SW480 (cell line): ENCODE measurements at places on chromosomes 3 and 15.

- no peak for DNase-seq
Observed at GRCh38 chr3:171385086-171385485, 75.1 kb downstream of the TNIK start.

DNA sequence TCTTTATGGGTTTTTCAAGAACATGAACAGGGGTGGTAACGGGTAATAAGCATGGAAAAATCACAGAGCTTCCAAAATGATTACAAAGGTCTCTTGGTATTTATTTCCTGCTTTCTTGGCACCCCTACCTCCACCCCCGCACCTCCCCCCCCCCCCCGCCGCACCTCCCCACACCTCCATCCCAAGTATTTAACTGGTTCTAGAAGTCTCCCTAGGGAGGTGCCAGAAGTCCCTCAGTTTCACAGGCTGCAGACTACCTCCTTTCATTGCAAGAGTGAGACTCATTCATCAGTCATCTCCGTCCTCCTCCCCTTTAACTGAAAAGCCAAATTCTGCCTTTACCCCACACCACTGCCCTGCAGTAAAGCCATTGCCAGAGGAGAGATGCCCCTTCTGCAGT is 169.4 kb downstream of the ALDH1A2 start:
- no peak for DNase-seq

GRCh38 chr3:31748281-31748932 is 215.7 kb downstream of the STT3B start:
- no peak for DNase-seq

- no peak for DNase-seq
Observed at GRCh38 chr3:190340071-190340470, 17.8 kb upstream of the CLDN1 start.

DNA sequence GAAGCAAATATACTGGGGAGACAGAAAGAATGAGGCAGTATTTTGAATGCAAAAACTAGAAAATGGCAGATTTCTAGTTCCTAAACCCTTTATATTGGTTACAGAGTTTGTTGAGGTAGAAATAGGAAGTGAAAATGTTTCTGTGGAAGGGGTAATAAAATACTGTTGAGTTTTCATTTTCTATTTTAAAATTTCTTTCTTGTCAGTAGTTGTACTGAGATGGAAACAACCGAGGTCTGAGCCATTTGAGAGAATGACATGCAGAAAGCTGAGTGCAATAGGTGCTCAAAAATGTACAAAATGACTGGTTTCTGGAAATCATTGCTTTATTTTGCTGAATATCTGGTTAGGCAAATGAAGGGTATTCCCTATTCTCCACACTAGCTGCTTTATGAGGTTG is 361.4 kb downstream of the CHL1 start:
- no peak for DNase-seq

DNA sequence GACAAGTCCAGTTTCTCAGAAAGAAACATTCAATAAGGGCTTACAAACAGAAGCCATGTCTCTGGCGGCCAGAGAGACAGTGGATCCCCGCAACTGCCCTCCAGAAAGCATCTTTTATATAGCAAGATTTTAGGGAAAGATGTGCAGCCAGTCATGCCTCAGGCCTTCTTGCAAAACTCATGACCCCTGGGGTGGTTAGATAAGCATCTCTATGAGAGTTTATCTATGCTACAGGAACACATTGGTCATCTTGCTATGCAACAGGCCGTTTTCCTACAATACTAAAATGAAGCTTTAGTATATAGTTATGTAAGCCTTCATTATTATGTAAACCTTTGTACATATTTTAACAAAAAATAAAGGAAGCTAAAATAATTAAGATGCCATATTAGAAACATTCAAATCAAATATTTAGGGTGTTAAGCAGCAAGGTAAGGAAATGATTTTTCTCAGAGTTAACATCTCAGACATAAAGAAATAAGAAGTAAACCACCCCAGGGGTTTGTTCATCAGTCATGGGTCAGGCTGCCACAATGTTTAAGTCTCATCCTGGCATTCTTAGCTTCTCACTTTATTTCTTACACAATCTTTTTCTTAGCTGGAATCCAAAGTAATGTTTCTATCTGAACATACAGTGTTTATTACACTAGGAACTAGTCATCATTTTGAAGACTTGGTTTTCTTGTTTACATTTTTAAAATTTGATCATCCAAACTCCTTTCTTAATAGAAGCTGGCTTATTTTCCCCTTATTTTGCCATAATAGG is 6.3 kb upstream of the FSIP1 start:
- no peak for DNase-seq

DNA sequence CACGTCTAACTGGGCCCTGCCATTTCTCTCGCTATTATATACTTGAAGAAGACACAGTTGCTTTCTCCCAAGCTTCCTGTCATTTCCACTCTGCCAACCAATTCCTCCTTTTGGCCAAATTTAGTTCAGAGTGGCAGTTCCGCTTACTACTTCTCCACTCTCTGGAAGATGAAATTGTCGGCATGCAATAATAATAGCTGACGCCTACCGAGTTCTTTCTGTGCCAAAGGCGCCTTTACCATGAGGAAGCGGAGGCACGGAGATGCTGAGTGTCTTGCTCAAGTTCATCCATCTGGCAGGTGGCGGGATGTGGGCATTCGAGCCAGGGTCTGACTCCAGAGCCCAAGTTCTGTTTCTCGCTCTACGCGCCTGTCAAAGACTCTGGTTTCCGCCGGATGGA is 14.6 kb upstream of the NRROS start:
- no peak for DNase-seq

DNA sequence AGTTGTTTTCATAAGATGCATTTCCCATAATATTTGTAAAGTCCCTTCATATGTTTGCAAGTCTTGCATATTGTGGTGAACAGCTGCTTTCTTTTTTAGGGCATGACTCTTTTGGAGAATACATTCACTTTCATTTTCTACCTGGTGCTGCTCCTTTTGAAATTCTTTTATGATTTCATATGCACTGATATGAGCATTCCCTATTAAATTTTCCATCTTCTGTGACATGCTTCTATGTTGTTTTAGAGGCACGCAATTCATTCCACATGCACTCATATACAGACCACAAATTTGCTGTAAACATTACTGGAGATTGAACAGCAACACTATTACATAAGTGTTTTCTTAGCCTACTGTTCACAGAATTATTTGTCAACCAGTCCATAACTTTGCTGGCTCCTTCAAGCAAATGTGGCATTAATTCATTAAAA is 92.8 kb upstream of the TNFSF10 start:
- DNase-seq: no peak

DNA sequence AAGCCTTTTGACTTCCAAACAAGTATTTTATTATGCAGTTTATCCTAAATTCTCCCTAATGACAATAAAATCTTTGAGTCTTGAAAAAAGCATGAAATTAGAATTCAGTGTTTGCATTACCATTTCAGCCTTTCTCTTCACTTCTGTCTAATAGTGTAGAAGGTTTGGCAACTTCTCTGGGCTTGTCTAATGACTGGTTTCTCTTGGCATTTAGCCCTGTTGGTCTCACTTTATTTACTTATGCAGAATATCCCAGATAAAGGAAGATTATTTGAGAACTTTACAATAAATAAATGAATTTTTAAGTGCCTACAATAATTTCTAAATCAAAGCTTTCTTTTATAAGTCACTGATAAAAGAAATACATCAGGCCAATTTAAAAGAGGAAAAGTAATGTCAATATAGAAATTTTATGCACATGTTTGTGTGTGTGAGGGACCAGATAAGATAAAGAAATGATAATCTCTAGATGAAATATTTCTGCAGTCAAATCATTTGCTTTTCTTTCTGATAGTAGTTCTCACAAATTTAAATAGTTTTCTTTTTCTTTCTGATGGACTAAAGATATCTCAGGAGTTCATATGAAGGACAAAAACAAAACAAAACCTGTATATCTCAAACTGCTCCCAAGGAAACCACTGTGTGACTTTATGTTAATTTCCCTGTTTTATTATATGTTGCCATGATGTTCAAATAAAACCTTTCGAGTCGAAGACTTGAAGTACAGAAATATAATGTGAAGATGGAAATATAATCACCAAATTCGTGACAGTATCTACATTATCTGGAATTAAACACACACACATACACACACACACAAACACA is 533.1 kb upstream of the CBLB start:
- no peak for DNase-seq

DNA sequence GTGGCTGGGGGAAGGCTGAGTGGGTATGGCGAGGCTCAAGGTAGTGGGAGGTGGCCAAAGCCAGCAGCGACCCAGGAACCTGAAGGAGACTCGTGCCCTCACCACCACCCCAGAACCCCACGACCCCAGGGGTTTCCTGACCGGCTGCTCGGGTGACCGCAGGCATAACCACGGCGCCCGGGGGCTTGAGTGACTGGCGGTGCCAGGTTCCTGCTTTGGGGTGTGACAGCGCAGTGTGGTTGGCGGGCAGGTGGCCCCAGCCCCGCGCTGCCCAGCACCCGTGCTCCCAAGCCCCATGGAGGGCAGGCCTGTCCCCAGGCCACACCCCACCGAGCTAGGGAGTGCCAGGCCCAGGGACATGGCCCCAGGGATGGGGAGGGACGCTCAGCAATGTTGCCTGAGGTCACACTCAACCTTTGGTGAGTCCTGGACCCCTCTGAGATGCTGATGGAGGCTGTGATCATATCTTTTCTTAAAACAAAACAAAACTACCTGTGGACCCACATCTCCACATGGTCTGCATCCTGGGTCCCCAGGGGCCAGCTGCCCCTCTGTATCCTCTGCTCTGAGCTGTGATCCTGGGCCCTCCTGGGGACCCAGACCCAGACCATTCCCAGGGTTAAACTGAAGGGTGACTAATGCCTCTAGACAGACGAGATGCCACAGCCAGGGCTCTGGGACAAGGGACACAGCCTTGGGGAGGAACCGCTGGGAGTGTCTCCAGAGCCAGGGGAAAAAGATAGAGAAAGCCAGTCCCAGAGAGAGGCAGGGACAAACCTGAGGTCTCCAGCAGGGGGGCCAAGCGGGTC is 13.0 kb downstream of the DNAJB8 start:
- no peak for DNase-seq

- DNase-seq: no peak
Observed at GRCh38 chr15:42504631-42505030, 9.2 kb downstream of the SNAP23 start.

GRCh38 chr3:119849126-119849525 is 67.2 kb downstream of the NR1I2 start:
- no peak for DNase-seq

DNA sequence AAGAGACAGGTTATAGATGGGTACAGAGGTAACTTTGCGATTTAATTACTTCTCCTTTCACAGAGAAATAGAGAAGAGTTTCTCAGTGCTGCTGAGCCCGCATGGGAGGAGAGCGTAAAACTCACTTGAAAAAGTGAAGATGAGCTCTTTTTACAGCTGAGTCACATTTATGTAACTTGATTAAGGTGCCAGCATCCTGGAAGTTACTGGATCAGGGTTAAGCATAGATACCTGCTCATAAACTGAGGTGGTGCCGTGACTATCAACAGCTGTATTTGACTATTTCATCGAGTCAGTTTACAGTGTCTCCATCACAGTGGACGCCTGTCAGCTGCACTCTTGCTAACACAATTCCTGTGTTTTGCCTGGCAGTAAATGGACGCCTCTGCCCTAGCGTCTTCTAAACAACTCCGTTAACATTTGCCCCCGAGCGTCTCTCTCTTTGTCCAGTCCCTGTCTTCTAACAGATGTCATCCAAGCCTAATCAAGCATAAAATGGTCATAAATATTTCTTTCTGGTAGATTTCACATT is 414.6 kb downstream of the FOXP1 start:
- DNase-seq: no peak

- peak; percentile 37 for DNase-seq
Observed at GRCh38 chr3:9398700-9399336, 1.4 kb downstream of the SETD5 start.

DNA sequence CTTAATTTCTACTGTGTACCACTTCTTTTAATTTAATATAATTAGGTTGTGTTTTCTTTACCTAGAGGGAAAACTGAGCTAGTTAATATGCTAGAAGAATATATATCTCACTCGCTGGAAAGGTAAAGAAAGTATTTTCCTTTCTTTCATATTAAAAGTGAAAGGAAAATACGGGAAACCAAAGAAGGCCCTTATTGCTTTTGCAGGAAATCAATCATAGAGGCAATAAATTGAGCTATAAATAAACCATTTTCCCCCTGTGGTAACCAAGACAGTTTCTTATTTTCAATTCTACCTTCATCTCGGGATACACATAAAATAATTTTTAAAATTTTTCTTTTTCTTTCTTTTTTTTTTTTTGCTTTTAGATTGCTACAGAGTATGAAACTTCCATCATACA is 101.6 kb downstream of the CBLB start:
- no peak for DNase-seq

- peak; percentile 46 for DNase-seq
Observed at GRCh38 chr3:127887321-127887720, 27.7 kb upstream of the KBTBD12 start.

DNA sequence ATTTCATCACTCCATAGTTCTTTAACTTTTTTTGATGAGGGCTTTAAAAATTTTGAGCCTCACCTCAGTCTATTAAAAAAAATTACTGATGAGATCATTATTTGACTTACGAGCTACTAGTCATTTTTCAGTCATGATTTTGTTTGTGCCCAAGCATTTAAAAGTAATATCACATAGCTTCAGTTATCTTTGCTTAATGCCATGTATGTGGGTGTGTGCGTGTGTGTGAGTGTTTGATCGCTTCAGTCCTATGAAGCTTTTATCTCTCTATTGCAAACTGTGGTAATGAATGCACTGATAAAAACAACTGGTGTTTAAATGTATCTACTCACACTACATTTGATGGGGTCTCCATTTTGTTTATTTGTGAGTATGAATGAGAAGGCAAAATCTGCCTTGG is 49.8 kb downstream of the RSRC1 start:
- no peak for DNase-seq

DNA sequence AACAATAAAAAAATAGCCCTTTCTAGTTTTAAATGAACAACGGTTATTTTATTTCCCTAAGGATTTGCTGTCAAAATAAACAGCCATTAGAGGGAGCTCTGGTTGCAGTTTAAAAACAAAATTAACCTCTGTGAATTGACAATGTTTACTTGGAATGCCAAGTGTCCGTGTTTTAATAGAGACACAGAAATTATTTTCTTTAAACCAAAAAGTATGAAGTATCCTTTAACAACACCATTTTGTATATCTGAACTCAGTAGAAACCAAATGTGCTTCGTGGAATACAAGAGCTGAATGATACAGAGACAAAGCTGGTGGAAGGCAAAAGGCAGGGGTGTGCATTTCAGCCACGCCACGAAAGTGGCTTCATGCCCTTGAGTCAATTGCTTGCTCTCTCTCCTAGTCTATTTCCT is 74.4 kb downstream of the MOBP start:
- DNase-seq: peak; percentile 18

DNA sequence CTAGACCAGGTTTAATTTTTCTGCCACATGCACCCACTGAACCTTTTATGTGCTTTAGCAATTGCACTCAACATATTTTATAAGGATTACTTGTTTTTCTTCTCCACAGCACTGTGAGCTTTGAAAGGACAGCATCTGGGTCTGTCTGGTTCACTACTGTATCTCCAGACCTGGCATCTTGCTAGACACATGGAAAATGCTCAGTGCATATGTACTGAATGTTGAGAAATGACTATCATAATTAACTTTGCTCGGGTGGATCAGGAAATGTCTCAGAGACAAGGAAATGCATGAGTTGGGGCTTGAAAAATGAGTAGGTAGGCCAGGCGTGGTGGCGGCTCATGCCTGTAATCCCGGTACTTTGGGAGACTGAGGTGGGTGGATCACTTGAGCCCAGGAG is 40.2 kb downstream of the DOCK3 start:
- DNase-seq: no peak
